Activated CD4-positive, alpha-beta T cell treated with anti-CD3 and anti-CD28 coated beads, Interleukin-2, amount 50 U/mL, for 24 hours (primary cell): ENCODE measurements at places on chromosomes 6 and 20.
A peak's percentile ranks its signal among the peaks of the same experiment; 100 is the strongest.

- no peak for DNase-seq
These were observed 10.7 kb upstream of the SLC17A1 start for GRCh38 chr6:25842526-25842925.

DNA sequence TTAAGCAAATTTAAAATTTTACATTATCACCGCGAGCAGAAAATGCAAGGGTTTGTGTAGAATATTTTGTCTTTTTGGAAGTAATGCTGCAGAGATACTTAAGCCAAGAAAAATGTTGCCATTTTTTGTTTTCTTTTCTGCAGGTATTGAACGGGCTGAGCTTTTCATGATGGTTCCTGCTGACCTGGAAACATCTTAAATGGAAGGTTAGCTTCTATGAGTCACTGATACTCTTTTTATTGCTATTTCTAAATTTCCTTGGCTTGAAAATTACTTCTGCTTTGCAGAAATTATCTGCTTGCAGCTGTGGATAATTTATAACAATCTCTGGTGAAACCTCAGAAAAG is 12.7 kb downstream of the SYTL3 start:
- no peak for DNase-seq

- no peak for DNase-seq
These were observed 621 bp downstream of the NOL7 start for GRCh38 chr6:13615792-13616120.

GRCh38 chr6:112701201-112701600 is 354.1 kb downstream of the RFPL4B start:
- no peak for DNase-seq

GRCh38 chr20:43238266-43238665 is 48.6 kb upstream of the PTPRT start:
- no peak for DNase-seq

- no peak for DNase-seq
These were observed 644.8 kb downstream of the HACE1 start for GRCh38 chr6:104214901-104215300.

DNA sequence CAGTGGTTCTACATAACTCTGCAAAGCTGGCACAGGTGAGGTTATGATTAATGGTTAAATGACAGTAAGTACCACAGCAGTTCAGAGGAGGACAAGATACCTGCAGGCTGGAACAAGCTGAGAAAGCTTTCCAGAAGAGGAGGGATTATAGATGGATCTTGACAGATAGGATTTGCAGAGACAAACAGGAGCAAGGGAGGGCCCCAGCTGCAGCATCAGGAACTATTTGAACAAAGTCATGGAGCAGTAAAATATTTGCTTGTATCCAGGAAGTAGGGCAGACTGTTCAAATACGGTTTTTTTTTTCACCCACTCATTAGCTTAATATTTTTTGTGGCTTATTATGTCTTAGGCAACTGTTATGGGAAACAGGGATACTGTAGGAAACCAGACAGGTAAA is 144.4 kb upstream of the MAN1A1 start:
- DNase-seq = no peak

DNA sequence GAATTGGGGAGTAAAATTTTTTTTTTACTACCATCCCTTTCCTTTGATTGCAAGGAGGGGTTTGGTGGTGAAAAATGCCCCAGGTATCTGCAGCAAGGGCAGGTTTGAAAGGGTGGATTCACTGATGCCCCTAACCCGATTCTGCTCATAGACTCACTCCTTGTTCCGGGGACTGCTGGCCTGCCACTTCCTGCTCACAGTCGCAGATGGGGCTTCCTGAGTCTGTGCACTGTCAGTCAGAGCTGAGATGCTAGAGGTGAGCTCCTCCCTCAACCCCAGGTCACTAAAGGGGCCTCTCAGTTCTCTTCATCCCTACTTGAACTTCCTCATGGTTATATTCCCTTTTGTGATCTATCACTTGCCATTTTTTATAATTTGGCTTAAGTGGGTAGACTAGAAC is 357.9 kb downstream of the FARS2 start:
- no peak for DNase-seq

GRCh38 chr6:121510568-121511177 is 75.2 kb downstream of the GJA1 start:
- no peak for DNase-seq

GRCh38 chr6:116564921-116565872 is 6.1 kb upstream of the RWDD1 start:
- no peak for DNase-seq

DNA sequence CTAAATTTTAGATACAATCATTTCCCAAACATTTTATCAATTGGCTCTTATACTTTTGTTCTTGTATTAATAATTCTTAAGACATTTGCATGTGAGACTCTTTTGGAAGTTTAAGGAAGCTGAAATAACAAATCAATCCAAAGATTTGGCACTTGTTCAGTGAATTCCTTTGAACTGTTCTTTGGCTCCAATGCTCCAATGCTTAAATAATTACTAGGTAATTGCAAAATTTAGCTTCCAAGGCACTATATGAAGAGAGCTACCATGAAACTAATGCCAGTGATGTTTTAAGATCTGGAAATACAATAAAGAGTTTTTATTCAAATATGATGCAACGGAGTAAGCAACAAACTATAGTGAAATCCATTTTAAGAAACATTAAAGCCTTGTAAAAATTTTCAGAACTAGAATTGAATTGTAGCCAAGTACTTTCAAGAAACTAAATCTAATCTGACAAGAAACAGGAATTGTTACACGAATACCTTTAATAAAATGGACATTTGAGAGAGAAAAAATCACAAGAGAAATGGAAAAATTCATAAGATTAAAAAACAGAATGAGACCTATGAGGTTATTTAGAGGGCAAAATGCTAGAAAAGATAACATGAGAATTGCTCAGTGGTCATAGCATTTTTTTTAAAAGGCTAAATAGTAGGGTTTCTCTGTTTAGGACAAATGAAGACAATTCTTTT is 43.6 kb upstream of the SMLR1 start:
- no peak for DNase-seq

DNA sequence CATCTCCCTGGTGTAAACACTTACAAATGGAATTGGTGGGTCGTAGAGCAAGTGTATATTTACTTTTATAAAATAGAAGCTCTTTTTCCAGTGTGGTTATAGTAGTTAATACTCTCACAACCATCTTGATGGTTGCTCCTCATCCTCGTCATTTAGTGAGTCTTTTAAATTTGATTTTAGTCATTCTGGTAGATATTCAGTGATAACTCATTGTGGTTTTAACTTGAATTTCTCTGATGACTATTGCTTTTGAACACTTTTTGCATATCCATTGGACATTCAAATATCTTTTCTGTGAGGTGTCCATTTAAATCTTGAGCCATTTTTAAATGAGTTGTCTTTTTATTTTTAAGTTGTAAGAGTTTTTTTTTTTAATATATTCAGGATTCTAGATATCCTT is 189.2 kb upstream of the PHACTR1 start:
- no peak for DNase-seq

DNA sequence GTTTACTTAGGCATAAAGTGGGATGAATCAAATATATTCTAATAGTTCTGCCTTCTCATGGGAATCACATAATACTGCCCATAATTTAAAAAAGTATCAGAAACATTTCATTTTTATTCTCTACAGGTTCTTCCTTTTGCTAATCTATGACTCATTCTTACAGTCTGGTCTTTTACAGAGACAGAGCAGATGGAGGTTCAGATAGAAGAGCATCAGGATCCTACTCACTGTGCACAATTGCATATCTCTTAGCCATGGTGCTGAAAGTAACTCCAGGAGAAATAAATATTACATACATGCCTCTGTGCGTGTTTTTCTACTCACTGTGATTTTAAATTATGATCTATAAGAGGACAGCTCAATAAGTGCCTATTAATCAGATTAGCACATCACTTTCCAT is 16.3 kb upstream of the OR2B6 start:
- DNase-seq = no peak

- DNase-seq = no peak
These were observed 353.8 kb upstream of the CNR1 start for GRCh38 chr6:88520017-88520338.

- DNase-seq = no peak
These were observed 439.7 kb downstream of the RFPL4B start for GRCh38 chr6:112786801-112787200.

GRCh38 chr20:31593221-31594001 is 11.7 kb upstream of the ID1 start:
- no peak for DNase-seq

DNA sequence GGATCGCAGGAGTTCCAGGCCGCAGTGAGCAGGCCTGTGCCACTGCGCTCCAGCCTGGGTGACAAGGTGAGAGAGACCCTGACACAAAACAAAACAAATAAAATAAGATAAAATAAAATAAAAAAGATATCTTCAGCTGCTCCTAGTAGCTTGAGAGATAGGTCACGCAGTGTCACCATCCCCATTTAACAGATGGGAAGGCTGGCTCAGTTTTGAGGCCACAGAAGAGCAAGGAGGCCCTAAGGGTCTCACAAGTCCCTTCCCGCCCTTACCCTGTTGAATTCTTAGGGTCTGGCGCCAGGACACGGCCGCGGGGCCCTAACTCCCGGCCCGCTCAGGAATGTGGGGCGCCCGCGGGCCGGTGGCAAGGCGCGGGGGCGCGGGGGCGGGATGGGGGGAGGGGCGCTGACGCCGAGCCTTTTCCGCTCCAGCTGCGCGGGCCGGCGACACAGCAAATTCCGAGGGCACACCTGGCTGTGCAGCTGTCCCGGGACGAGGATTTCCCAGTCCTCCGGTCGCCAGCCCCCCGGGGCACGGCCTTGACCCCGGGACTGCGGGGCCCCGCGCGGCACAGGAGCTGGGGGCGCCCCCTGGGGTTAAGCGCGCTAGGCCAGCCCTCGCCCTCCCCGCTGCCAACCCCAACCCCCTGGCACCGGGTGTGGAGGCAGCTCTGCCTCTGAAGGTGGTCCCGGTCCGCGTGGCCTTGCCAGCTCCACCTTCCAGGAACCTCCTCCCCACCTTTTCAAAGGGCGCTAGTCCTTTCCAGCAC is 10.3 kb upstream of the R3HDML start:
- no peak for DNase-seq

DNA sequence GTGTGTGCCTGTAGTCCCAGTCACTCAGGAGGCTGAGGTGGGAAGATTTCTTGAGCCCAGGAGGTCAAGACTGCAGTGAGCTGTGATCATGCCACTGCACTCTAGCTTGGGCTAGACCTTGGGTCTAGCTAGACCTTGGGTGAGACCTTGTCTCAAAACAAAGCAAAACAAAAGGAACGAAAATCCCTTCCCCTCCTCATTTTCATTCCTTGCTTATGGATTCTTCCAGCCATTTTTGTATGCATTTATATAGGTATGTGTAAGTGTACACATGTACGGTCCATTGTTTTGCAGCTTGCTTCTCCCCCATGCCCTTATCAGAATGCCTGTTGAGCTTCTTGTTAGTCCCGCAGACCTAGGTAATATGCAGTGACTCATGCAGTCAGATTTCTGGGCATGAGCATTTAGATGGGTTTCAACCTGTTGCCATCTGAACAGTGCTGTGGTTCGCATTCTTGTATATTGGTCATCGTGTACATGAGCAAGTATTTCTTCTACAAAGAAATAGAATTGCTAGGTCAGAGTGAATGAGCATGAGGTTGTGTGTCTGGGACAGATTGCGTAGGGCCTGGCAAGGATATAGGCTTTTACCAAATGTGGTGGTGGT is 73.2 kb downstream of the ATRN start:
- DNase-seq = no peak

GRCh38 chr6:26438000-26438399 is 2.3 kb upstream of the BTN3A3 start:
- no peak for DNase-seq

DNA sequence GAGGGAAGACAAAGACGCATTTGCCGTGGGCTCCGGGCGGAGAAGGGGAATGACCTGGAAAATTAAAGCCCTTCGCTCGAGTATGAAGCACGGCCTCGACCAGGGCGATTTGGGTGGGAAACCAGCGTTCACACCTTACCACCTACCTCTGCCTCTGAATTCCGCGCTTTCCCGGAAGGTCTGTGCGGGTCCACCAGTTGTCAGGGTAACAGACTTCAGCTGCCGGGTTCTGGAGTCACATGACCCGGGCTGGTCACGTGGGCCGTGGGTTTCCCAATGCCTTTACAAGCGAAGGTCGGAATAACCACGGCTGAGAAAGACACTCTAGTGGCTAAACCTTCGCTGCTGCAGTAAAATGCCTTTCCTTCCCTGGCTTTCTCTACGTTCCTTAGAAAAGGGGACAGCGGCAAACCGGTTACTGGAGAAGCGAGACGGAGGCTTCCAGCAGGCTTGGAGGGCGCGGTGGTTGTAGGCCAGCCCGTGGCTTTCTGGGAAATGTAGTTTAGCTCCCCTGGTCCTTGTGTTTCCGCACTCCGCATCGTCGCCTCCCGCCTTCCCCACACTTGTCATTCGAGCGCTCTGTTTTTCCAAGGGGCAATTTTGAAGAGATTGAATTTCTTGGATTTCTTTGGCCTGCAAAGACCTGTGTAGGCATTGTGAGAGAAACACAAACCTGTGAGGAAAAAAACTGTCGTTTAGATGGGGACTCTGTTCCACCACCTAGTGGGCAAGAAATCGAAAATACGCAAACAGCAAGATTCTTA is at the start of gene CEP162:
TSS of gene CEP162 (minus strand) at position 210 of the 764 bp plus-strand sequence. CDS start 1,250 bp downstream, outside the sequence.
- DNase-seq = peak; percentile 81

DNA sequence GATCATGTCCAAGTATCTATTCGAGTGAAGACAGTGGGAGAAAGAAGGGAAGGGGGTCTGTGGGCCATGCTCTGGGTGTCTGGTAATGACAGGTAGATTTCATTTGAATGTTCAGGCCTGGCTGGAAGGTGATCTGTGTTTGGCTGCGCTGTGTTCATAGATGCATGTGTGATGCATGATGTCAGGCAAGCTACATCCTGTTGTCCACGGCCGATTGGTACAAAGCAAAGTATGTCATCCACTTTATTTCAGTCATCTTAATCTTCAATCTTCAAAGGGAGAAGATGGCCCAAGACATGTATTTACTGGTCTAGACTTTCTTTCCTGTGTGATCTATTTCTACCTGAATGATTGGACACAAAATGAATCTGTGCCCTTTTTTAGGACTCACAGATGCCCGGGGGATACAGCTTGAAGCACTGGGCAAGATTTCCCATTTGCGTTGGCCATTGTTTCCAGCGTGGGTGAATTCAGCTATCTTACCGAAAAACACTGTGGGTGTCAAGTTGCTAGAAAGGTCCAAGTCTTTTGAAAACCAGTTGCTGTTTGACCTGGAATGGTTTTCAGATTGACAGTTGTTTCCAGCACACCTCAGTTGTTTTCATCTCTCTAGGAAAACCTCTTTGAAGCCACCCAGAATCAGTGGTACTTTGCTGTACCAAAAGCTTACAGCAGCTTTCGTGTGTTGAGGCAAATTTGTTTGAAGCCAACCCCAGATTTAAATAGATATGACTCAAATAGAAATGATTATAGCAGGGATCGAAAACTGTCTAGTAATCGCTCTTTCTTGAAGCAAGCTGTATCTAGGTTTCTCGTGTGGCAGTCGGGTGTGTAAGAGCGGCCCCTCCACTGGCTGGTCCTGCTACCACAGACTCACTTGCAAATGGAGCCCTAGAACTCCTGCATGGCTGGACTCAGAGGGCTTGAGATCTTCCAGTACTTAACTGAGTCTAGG is 27.2 kb downstream of the DUSP22 start:
- no peak for DNase-seq

- DNase-seq = no peak
These were observed 31.7 kb upstream of the MAP3K4 start for GRCh38 chr6:160959726-160960435.
